ENCODE measurements at places on chromosomes 2 and 18.

- no peak for DNase-seq
Measured at GRCh38 chr2:2798337-2798736, 467.3 kb upstream of the MYT1L start.

GRCh38 chr2:174121175-174121574 is 127.2 kb downstream of the OLA1 start:
- no peak for DNase-seq

DNA sequence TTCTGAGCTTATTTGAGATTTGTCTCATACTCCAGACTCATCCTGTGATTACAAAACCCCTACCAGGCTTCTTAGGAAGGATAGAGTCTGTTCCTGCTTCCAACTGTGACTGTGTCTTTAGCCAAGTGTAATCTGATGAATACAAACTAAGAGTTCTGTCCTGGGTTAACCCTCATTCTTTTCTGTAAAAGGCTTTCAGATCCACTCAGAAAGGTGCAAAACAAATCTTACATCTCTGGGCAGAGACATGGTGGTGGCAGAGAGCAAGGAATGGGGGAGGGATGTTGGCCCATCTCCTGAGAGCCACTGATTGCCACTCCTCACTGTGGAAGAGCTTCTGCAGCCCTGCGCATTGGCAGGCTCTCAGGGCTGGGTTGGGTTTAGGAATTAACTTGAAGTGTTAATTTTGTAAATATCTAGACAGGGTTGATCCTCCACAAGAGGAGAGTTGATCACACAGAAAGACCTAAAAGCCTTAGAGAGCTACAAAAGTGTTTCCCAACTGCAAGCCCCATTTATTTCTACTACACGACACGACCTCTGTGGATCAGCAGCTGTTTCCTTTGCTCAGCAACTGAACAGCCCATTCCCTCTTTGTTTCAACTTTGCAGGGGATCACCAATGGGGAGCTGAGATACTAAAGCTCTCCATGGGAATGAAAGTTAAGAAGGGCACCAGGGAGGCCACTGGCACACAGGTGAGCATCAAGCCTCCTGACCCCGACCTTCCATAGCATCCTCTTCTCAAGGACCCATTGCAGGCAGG is 23.7 kb upstream of the SPTBN1 start:
- DNase-seq, result no peak

DNA sequence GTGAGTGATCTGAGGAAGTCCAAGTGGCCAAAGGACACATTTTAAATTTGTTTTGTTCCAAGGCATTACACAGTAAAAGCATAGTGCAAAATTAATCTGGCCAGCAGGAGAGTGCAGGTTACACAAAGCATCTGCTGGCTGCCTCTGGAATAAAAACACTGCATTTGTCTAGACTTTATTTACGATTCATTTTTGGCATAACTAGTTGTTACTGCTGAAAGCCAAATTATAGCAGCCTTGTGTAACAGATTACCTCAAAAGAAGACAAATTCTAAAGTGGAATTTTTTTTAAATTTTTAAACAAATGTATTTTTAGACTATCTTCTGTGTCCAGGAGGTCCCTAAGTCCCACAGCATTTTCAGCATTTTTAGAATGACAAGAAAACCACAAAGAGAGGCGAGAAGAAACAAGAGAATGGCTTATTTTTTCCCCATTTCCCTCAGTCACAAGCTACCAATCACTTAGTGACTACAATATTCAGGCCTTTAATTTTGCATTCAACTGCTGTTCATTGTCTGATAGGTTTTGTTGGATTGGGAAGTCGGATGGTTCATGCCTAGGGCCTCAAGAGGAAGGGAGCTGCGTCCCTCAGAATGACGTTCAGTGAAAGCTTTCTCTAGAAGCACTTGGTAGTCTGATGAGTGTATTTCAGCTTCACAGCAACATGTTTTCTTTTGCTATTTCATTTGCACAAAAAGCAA is 46.0 kb downstream of the TMEFF2 start:
- DNase-seq, result no peak

- DNase-seq, result no peak
Measured at GRCh38 chr2:119862127-119862889, 102.6 kb downstream of the PTPN4 start.

DNA sequence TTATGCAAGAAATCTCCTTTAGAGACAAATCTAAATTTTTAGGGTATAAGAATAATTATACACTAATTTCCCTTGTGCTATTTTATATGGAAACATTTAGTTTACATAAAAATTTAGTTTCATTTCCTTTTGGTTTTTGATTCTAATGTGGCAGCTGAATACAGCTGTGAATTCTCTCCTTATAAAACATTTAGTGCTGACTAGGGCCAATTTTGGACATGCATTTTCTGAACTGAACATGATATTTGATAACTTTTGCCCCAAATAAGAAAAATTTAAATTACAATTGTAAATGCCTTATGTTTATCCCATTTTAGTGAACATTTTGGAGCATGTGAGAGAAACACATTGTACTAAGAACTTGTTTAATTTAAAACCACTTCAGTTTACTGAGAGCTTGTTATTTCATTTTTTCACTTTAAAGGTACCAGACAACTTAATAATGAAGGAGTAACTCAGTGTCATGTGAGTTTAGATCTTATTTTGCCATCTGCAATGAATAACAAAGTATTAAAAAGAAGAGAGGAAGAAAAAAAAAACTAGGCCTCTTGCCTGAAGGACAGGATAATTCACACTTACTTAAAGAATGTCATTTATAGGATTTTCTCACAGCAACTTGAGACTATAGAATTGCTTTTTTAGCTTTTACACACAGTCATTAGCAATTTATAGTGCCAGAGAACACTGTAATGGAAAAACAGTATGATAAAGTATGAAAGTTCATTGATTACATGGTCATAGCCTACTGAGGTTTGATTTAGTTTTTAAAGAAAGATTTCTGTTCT is 209.7 kb downstream of the ERBB4 start:
- no peak for DNase-seq

DNA sequence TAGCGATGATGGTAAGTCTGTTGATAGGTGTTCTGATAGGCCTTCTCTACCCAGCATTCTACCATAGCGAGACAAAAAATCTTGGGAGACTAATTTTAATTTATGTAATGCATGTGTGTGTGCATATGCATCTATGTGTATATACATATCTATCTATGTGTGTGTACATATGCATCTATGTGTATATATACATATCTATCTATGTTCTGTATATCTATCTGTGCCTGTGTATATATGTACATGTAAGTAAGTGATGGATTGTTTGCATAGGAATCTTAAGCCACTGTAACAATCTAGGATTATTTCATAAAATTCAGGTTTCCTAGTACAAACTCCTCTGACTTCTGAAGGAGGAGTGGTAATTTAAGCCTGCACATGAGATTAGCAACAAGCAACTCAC is 197.2 kb upstream of the PXDN start:
- DNase-seq, result no peak

- DNase-seq, result no peak
Measured at GRCh38 chr2:13681936-13682335, 950.6 kb upstream of the LRATD1 start.
